ENCODE measurements at places on chromosomes 1 and 21. TPM values are rescaled to one million over a fixed set of nuclear protein-coding genes. Genes with fewer than 3 reads are reported as not detected.

GRCh38 chr1:31796707-31797106 is 19.1 kb downstream of the SPOCD1 start:
- H3K27ac ChIP-seq, result no peak overlapping the region
- no peaks in the 10 kb centered on the region for H3K36me3 ChIP-seq
- H3K27me3 ChIP-seq, result peaks cover 2% of the 10 kb centered on the region
- H3K4me3 ChIP-seq, result no peak overlapping the region

- peaks cover 13% of the 10 kb centered on the region for H3K4me1 ChIP-seq
- no peak overlapping the region for H3K4me3 ChIP-seq
- no peaks in the 10 kb centered on the region for H3K27me3 ChIP-seq
- H3K36me3 ChIP-seq, result no peaks in the 10 kb centered on the region
- DNase-seq, result no peak
Observed at GRCh38 chr1:157247005-157247763, 109.0 kb upstream of the ETV3 start.

DNA sequence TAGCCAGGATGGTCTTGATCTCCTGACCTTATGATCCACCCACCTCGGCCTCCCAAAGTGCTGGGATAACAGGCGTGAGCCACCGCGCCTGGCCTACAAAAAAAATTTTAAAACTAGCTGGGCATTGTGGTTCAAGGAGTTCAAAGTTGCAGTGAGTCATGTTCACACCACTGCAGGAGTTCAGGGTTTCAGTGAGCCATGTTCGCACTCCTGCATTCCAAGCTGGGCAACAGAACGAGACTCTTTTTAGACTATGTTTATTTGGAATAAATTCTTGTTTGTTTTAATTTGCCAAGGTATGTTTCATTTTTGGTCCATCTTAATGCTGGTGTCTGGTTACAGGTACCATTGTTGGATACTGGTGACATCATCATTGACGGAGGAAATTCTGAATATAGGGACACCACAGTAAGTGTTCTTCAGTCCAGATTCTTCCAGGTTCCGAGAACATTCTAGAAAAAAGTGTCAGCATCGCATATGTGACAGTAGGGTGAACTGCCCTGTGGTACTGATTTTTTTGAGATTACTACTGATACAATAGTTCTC is 3.9 kb downstream of the PGD start:
- DNase-seq, result no peak
- H3K27ac ChIP-seq, result no peak overlapping the region
- H3K4me3 ChIP-seq, result no peak overlapping the region

- no peak for DNase-seq
- no peaks in the 10 kb centered on the region for H3K27me3 ChIP-seq
- H3K4me1 ChIP-seq, result peaks cover 14% of the 10 kb centered on the region
- H3K4me3 ChIP-seq, result no peak overlapping the region
- peaks cover 7% of the 10 kb centered on the region for H3K36me3 ChIP-seq
Observed at GRCh38 chr1:187999973-188000372, 1171.2 kb downstream of the PLA2G4A start.

DNA sequence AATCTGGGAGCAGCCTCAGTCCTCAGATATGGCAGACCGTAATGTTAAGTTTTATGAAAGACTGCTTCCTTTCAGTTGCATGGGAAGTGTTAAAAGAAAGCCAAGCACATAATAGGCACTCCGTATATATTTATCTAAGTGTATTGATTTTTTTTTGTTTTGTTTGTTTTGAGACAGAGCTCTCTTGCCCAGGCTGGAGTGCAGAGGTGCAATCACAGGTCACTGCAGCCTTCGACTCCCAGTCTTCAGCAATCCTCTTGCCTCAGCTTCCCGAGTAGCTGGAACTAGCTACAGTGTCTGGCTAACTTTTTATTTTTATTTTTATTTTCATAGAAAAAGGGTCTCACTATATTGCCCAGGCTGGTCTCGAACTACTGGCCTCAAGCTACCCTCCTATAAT is 341.8 kb downstream of the USH2A start:
- DNase-seq, result no peak
- H3K4me3 ChIP-seq, result no peak overlapping the region
- H3K27me3 ChIP-seq, result no peaks in the 10 kb centered on the region
- no peaks in the 10 kb centered on the region for H3K36me3 ChIP-seq
- no peak overlapping the region for H3K27ac ChIP-seq
- peaks cover 5% of the 10 kb centered on the region for H3K4me1 ChIP-seq

GRCh38 chr1:232965124-232965911 is 14.9 kb downstream of the NTPCR start:
- peaks cover 41% of the 10 kb centered on the region for H3K4me1 ChIP-seq
- H3K27me3 ChIP-seq, result no peaks in the 10 kb centered on the region
- no peak for DNase-seq
- peak overlapping the region; percentile 32 for H3K27ac ChIP-seq
- H3K36me3 ChIP-seq, result peaks cover 23% of the 10 kb centered on the region

GRCh38 chr1:67863637-67864036 is 30.4 kb upstream of the GNG12 start:
- H3K27me3 ChIP-seq, result peaks cover 1% of the 10 kb centered on the region
- DNase-seq, result no peak

- peaks cover 4% of the 10 kb centered on the region for H3K4me1 ChIP-seq
- H3K27me3 ChIP-seq, result no peaks in the 10 kb centered on the region
- peaks cover 40% of the 10 kb centered on the region for H3K36me3 ChIP-seq
- DNase-seq, result no peak
- no peak overlapping the region for H3K4me3 ChIP-seq
Observed at GRCh38 chr21:44773291-44773932, 28.2 kb downstream of the UBE2G2 start.

DNA sequence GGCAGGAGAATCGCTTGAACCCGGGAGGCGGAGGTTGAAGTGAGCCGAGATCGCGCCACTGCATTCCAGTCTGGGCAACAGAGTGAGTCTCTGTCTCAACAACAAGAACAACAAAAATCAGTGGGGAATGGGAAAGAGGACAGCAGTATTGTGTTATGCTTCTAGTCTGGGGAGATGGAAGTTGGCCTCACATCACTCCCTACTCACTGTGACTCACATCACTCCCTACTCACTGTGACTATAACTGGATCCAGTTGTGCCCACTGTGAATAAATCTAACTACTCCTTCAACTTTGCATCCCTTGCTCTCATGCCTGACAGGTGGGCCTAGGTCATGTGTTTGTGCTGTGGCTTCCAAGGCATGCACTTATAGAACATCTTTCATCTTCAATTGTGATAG is 285.4 kb upstream of the USP24 start:
- H3K4me3 ChIP-seq, result no peak overlapping the region
- no peaks in the 10 kb centered on the region for H3K36me3 ChIP-seq
- DNase-seq, result no peak
- H3K4me1 ChIP-seq, result peaks cover 3% of the 10 kb centered on the region
- no peaks in the 10 kb centered on the region for H3K27me3 ChIP-seq

GRCh38 chr21:14889080-14889810 is 175.6 kb downstream of the NRIP1 start:
- H3K36me3 ChIP-seq, result no peaks in the 10 kb centered on the region
- H3K4me1 ChIP-seq, result peaks cover 28% of the 10 kb centered on the region
- no peaks in the 10 kb centered on the region for H3K27me3 ChIP-seq
- no peak for DNase-seq
- no peak overlapping the region for H3K4me3 ChIP-seq

- H3K27ac ChIP-seq, result no peak within 1 kb of the TSS
- peak; percentile 58 for DNase-seq
- H3K4me3 ChIP-seq, result peak within 1 kb of the TSS; percentile 13
- H3K4me1 ChIP-seq, result no peaks in the 10 kb centered on the region
Observed at GRCh38 chr1:165444897-165445370, at the start of gene RXRG. Gene RXRG, minus strand, starts transcription at chr1:165445126. Its CDS starts 233 bp downstream, at chr1:165444893.

GRCh38 chr21:35350965-35351364 is 301.9 kb upstream of the RUNX1 start:
- no peaks in the 10 kb centered on the region for H3K27me3 ChIP-seq
- no peak overlapping the region for H3K4me3 ChIP-seq
- H3K27ac ChIP-seq, result no peak overlapping the region
- DNase-seq, result no peak

GRCh38 chr1:236281198-236281653 is 532 bp downstream of the ERO1B start:
- no peak for DNase-seq
- peaks cover 7% of the 10 kb centered on the region for H3K4me1 ChIP-seq
- no peak overlapping the region for H3K27ac ChIP-seq
- H3K36me3 ChIP-seq, result no peaks in the 10 kb centered on the region
- H3K4me3 ChIP-seq, result peak overlapping the region; percentile 82

DNA sequence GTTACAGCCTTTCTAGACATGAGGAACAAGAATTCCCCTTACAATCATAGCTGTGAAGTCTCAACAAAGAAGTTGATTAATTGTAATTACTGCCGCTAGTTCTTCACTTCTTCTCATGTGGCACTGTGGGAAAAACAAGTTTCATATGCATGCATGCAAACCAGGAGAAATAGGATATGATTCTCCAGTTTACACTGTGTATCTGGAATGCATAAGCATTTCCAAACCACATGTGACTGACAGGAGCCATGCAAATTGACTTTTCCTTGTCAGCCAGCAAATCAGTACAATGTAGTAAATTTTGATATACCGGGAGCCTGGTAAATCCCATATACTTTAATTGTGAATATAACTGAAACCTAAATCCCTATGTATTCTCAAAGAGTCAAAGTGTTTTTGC is 279.3 kb downstream of the PAPPA2 start:
- H3K27ac ChIP-seq, result no peak overlapping the region
- no peak for DNase-seq
- H3K4me1 ChIP-seq, result no peaks in the 10 kb centered on the region
- H3K27me3 ChIP-seq, result no peaks in the 10 kb centered on the region
- H3K36me3 ChIP-seq, result no peaks in the 10 kb centered on the region
- no peak overlapping the region for H3K4me3 ChIP-seq

DNA sequence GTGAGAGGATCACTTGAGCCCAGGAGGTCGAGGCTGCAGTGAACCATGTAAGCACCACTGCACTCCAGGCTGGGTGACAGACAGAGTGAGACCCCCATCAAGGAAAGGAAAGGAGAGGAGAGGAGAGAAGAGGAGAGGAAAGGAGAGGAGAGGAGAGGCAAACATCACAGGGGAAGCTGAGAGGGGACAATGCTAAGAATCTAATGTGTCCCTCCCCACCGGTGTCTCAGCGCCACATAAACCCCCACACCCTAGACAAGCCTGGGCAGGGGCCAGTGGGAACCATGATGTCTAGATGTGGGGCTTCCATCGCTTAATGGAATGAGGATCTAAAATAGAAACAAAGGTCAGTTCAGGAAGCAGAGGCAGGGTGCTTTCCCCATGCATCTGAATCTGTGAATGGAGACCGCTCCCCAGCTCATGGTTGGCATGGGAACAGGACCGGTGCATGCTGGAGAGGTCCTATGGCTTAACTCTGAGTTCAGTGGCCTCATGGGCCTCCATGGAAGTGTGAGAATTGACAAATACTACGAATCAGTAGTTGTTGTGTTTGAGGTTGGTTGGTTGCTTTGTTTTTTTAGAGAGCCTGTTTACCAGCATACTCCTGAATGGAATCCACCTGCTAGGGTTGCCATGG is 16.3 kb upstream of the LAPTM5 start:
- H3K4me3 ChIP-seq, result no peak overlapping the region
- peaks cover 4% of the 10 kb centered on the region for H3K4me1 ChIP-seq
- DNase-seq, result no peak

EYA3 gene
- 29.3 TPM for total RNA-seq

ADORA3 gene
- not detected for total RNA-seq

VAV3 gene
- 3.2 TPM for total RNA-seq

OR2T1 gene
- not detected for total RNA-seq

ERICH3 gene
- total RNA-seq, result not detected

CFH gene
- total RNA-seq, result 8.7 TPM

FCER1A gene
- not detected for total RNA-seq

Data from mesothelial cell of epicardium (in vitro differentiated cells).